ENCODE measurements at places on chromosomes 6 and 20.

DNA sequence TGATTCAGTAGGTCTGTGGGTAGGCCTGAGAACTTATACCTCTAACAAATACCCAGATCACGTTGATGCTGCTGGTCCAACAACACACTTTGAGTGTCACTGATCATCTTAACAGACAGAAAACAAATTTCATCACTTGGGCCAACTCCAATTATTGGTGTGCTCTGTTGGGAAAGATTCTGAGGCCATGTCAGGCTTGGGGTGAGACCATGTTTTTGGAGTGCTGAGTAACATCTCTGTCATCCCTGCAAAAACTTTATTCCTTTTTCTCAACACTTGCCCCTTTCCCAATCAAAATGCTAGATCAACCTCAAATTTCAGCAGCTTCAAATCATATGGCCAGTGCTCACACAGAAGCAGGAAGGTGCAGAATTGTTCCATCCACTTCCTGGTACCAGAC lies 108.8 kb upstream of the TENT5A start:
- no peak overlapping the region for H3K27ac ChIP-seq
- no peak overlapping the region for H3K4me3 ChIP-seq
- H3K4me1 ChIP-seq: peaks cover 19% of the 10 kb centered on the region
- H3K27me3 ChIP-seq: peaks cover 4% of the 10 kb centered on the region
- no peak for DNase-seq
- H3K36me3 ChIP-seq: no peaks in the 10 kb centered on the region

GRCh38 chr20:47490795-47491194 lies 10.9 kb upstream of the NCOA3 start:
- H3K27ac ChIP-seq: no peak overlapping the region
- no peaks in the 10 kb centered on the region for H3K36me3 ChIP-seq
- H3K27me3 ChIP-seq: no peaks in the 10 kb centered on the region
- no peak for DNase-seq
- peaks cover 17% of the 10 kb centered on the region for H3K4me1 ChIP-seq
- no peak overlapping the region for H3K4me3 ChIP-seq

DNA sequence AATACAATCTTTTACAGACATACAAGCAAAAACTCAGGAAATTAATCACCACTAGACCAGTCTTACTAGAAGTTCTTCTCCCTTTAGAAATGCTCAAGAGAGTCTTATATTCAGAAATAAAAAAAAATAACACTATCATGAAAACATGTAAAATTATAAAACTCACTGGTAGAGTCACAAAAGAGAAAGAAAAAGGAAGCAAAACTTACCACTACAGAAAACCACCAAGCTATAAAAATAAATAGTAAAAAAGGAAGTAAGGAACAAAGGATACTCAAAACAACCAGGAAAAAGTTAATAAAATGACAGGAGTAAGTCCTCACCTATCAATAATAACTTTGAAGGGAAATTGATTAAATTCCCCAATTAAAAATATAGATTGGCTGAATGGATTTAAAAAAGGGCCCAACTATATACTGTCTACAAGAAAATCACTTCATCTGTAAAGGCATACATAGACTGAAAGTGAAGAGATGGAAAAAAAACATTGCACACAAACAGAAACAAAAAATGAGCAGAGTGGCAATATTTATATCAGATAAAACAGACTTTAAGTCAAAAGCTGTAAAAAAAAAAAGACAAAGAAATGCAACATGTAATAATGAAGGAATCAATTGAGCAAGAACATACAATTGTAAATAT lies 489.5 kb downstream of the KIF16B start:
- no peaks in the 10 kb centered on the region for H3K4me1 ChIP-seq
- no peaks in the 10 kb centered on the region for H3K36me3 ChIP-seq
- H3K4me3 ChIP-seq: no peak overlapping the region
- DNase-seq: no peak

DNA sequence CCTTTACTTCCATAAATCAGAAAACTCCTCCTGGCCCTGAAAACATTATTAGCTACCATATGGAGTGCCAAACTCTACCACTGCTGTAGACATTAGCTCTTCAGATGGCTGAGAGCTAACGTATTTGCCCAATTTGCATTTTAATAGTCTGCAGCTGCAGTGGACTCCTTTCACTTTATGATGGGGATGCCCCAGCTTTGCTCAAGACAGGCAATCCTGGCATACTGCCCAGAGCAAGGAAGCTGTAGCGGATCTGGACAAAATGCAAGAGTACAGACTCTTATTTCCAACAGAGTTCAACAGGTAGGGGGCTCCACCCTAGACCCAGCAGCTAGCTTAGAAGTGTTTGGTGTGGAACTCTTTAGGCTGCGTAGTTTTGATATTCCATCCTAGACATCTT lies 246.7 kb downstream of the FOXC1 start:
- H3K4me1 ChIP-seq: no peaks in the 10 kb centered on the region
- H3K27me3 ChIP-seq: peaks cover 10% of the 10 kb centered on the region
- no peaks in the 10 kb centered on the region for H3K36me3 ChIP-seq
- H3K27ac ChIP-seq: no peak overlapping the region
- no peak for DNase-seq
- no peak overlapping the region for H3K4me3 ChIP-seq

DNA sequence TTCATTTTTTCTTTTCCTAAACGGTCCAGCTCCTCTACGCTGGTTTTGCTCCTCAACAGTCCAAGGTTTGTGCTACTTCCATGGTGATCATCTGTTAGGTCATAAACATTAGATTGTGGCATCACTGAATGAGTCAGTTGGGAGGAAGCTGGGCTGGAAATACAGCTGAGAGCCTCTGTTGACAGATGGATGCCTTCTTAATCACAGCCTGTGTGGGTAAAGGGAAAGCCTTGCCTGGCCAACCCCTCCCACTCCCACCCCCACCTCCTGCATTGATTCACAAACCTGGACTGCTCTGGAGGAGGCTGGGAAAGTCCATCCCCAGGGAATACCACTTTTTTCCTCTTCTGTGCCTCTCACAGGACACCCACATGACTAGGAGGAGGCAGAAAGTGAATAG lies 180.6 kb upstream of the CCN2 start:
- no peak for DNase-seq
- H3K27ac ChIP-seq: no peak overlapping the region
- no peaks in the 10 kb centered on the region for H3K36me3 ChIP-seq
- H3K4me1 ChIP-seq: peaks cover 10% of the 10 kb centered on the region
- no peaks in the 10 kb centered on the region for H3K27me3 ChIP-seq
- H3K4me3 ChIP-seq: no peak overlapping the region

DNA sequence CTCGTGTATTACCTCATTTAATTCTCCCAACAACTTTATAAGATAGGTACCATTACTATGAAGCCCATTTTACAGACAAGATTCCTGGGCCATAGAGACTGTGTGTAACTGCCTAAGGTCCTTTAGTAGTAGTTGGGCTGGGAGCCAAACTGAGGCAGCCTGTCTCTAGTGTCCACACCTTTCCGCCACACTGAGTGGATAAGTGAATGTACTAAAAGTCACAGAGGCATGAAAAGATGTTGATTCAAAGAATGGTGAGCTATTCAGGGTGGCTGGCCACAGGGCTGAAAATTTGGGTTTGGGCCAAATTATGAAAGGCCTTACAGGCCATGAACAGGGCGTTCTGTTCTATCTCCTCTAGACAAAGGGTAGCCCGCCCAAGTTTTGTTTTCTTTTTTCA lies 11.0 kb downstream of the CD24 start:
- H3K4me3 ChIP-seq: no peak overlapping the region
- peaks cover 7% of the 10 kb centered on the region for H3K36me3 ChIP-seq
- H3K27ac ChIP-seq: no peak overlapping the region
- no peak for DNase-seq
- H3K4me1 ChIP-seq: peaks cover 8% of the 10 kb centered on the region

DNA sequence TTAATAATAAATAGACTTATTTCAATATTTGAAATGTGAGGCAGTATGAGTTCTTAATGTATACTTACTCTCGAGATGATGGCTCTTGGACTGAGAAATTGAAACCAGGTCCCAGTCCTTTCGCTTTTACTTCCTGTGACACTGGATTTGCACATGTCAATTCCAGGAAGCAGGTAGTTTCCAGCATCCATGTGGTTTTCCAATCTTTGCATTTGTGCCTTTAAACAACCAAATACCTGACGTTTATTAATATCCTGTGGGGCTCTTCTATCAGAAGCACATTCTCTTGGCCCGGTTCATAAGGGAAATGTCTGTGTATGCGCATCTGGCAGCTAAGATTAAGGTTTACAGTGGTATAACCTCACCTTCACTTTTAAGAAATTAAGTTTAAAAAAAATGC lies 13.1 kb downstream of the UTRN start:
- peak overlapping the region; percentile 57 for H3K27ac ChIP-seq
- no peak overlapping the region for H3K4me3 ChIP-seq
- peaks cover 43% of the 10 kb centered on the region for H3K4me1 ChIP-seq
- H3K36me3 ChIP-seq: peaks cover 25% of the 10 kb centered on the region

- no peaks in the 10 kb centered on the region for H3K36me3 ChIP-seq
- H3K27me3 ChIP-seq: peaks cover under 1% of the 10 kb centered on the region
- no peak overlapping the region for H3K27ac ChIP-seq
- no peak overlapping the region for H3K4me3 ChIP-seq
- no peaks in the 10 kb centered on the region for H3K4me1 ChIP-seq
Measured at GRCh38 chr6:92468066-92468465, 951.3 kb downstream of the EPHA7 start.

GRCh38 chr20:36998652-36999051 lies 47.1 kb upstream of the SAMHD1 start:
- no peaks in the 10 kb centered on the region for H3K27me3 ChIP-seq
- H3K36me3 ChIP-seq: peaks cover 47% of the 10 kb centered on the region
- no peak for DNase-seq
- peaks cover 2% of the 10 kb centered on the region for H3K4me1 ChIP-seq

DNA sequence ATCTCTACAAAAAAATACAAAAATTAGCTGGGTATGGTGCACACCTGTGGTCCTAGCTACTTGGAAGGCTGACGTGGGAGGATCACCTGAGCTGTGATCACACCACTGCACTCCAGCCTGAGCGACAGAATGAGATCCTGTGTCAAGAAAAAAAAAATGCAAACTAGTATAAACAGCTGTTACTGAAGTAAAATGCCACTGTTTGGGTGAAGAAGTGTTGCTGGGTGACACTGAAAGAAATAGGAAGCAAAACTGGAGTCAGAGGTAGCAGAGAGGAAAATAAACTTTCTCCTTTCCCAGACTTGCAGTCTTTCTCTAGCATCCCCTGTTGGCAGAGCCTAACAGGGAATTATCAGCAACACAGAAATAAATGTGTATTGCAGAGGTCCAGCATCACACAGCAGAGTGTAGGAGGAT lies 241.2 kb upstream of the PREP start:
- no peaks in the 10 kb centered on the region for H3K36me3 ChIP-seq
- peaks cover 7% of the 10 kb centered on the region for H3K4me1 ChIP-seq
- H3K27ac ChIP-seq: no peak overlapping the region
- H3K4me3 ChIP-seq: no peak overlapping the region
- DNase-seq: no peak

- peaks cover 17% of the 10 kb centered on the region for H3K4me1 ChIP-seq
- no peak overlapping the region for H3K4me3 ChIP-seq
- H3K36me3 ChIP-seq: no peaks in the 10 kb centered on the region
- peaks cover 8% of the 10 kb centered on the region for H3K27me3 ChIP-seq
- no peak overlapping the region for H3K27ac ChIP-seq
Measured at GRCh38 chr6:37027036-37027720, 21.7 kb downstream of the FGD2 start.

DNA sequence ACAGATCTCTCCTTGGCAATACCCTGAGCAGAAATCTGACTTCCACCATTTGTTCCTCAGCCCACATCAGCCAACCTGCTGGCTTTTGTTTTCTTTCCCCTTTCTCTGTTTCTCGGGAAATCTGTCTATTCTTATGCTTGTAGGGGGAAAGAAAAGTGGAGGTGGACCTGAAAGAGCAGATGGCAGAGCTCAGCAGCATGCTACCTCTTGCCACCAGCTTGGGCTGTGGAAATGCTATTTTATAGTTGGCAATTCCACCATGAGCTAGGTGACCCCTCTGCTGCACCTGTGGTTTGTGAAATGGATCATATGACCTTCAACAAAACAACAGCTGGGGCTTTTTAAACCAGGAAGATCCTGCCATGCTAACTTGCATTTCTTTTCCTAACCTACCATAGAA lies 6.8 kb upstream of the SPATS1 start:
- peaks cover 31% of the 10 kb centered on the region for H3K27me3 ChIP-seq
- H3K27ac ChIP-seq: no peak overlapping the region
- no peaks in the 10 kb centered on the region for H3K36me3 ChIP-seq
- H3K4me3 ChIP-seq: no peak overlapping the region
- no peaks in the 10 kb centered on the region for H3K4me1 ChIP-seq

DNA sequence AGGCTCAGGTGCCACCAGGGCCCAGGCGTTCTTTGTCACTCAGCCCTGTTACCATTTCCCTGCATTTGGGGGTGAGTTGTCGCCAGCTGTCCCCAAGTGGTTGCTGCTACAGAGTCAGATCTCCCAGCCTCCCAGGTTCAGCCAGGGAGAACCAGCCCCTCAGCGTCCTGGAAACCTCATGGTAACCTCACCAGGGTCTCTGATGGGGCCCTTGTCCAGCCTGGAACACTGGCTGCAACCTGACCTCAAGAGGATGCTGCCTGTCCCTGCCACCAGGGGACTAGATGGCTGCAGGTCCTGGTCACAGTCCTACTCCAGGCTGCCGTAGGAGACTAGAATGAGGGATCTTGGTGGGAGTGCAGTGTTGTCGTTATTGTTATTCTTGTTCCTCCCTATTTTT lies 228.3 kb upstream of the PDE10A start:
- no peak overlapping the region for H3K27ac ChIP-seq
- peaks cover 2% of the 10 kb centered on the region for H3K36me3 ChIP-seq
- no peak overlapping the region for H3K4me3 ChIP-seq
- peaks cover 44% of the 10 kb centered on the region for H3K27me3 ChIP-seq
- no peak for DNase-seq
- no peaks in the 10 kb centered on the region for H3K4me1 ChIP-seq

GRCh38 chr20:62282877-62283503 lies 19.8 kb upstream of the ADRM1 start:
- no peak overlapping the region for H3K27ac ChIP-seq
- no peak overlapping the region for H3K4me3 ChIP-seq
- no peaks in the 10 kb centered on the region for H3K4me1 ChIP-seq
- H3K36me3 ChIP-seq: peaks cover 16% of the 10 kb centered on the region
- H3K27me3 ChIP-seq: no peaks in the 10 kb centered on the region

GRCh38 chr6:33114406-33114805 lies 38.6 kb downstream of the HLA-DPB1 start:
- peaks cover 16% of the 10 kb centered on the region for H3K4me1 ChIP-seq
- DNase-seq: no peak
- H3K27ac ChIP-seq: no peak overlapping the region
- no peak overlapping the region for H3K4me3 ChIP-seq
- H3K36me3 ChIP-seq: no peaks in the 10 kb centered on the region

- H3K4me3 ChIP-seq: no peak overlapping the region
- no peak for DNase-seq
- H3K4me1 ChIP-seq: peaks cover 12% of the 10 kb centered on the region
Measured at GRCh38 chr6:9540534-9541126, 874.2 kb downstream of the TFAP2A start.

DNA sequence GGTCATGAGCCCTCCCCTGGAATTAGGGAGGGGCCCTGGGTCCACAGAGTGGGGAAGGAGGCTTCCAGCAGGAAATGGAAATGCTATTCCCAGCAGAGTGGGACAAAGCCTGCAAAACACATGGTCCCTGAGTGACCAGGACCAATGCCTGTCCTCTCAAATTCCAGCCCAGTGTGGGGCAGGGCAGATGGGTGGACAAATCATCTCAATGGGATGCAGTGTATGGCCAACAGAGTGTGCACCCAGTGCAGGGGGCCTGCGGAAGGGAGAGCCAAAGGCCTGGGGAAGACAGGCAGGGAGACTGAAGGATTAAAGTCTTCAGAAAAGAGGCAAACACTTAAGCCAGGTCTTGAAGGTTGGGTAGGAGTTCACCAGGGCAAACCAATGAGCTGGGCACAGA lies 28.7 kb upstream of the PHACTR3 start:
- no peak overlapping the region for H3K4me3 ChIP-seq
- DNase-seq: no peak
- H3K27ac ChIP-seq: no peak overlapping the region
- no peaks in the 10 kb centered on the region for H3K36me3 ChIP-seq
- peaks cover 75% of the 10 kb centered on the region for H3K27me3 ChIP-seq
- H3K4me1 ChIP-seq: peaks cover 2% of the 10 kb centered on the region

Data from progenitor cell of endocrine pancreas (in vitro differentiated cells).